Stimulated activated CD8-positive, alpha-beta memory T cell treated with anti-CD3 and anti-CD28 coated beads, Interleukin-7, amount 100 ng/mL, for 1 hour (primary cell): ENCODE measurements at places on chromosomes 4 and X.

- no peak for DNase-seq
These were observed 8.7 kb upstream of the ZNF674 start for GRCh38 chrX:46553935-46554334.

DNA sequence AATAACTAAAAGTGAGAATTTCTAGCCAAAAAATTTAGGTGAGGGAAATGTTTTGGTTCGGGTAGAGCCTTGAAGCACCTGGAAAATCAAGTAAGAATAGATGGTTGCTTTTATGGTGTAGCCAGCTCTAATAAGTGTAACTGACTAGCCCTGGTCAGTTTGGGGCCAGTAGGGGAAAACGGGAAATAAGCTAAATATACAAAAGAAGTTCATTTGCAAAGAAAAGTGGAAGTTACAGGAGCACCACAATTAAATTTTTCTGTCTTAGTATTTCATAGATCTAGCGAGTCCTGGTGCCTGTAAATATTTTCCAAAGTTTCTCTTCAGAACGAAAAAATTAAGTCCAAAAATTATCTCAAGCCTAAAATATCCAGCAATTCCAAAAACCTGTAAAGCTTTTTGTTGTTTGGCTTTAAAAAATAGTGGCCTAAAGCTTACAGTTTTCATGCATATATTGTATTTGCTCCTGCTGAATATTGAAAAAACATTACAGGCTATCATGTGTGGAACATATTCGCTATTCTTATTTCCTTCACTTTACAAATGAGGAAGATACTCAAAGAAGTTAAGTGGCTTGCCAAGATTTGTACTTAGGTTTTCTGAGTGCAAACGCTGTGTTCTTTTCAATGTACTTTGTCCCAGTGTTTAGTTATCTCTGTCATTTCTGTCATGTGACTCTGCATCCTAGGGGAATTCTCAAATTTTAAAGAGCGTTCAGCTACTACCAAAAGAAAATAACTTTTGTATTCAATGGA lies 7.3 kb upstream of the PTPN13 start:
- DNase-seq = no peak

DNA sequence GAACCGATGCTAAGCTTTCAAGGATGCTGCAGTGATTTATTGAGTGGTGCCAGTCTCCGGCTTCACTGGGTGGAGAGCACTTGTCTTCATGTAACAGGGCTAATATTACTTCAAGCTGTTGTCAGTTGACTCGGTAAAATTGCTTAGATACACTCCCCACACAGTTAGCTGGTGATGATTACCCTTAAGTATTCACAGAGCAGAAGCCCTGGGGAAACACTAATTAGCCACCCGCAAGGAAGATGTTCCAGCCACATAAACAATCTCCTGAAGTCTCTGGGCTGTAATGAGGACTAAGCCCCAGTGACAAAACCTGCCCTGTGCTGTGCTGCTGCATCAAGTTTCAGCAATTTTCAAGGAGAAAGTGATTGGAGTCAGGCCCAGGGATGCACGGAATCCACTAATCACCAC lies 37.3 kb upstream of the GK2 start:
- no peak for DNase-seq

GRCh38 chrX:153571534-153571908 lies 27.4 kb downstream of the CCNQ start:
- no peak for DNase-seq

- no peak for DNase-seq
These were observed 17.3 kb upstream of the QRFPR start for GRCh38 chr4:121397941-121398601.

- no peak for DNase-seq
These were observed 3.0 kb downstream of the SASH3 start for GRCh38 chrX:129782706-129783105.
